ENCODE measurements at places on chromosomes 5 and 9.

DNA sequence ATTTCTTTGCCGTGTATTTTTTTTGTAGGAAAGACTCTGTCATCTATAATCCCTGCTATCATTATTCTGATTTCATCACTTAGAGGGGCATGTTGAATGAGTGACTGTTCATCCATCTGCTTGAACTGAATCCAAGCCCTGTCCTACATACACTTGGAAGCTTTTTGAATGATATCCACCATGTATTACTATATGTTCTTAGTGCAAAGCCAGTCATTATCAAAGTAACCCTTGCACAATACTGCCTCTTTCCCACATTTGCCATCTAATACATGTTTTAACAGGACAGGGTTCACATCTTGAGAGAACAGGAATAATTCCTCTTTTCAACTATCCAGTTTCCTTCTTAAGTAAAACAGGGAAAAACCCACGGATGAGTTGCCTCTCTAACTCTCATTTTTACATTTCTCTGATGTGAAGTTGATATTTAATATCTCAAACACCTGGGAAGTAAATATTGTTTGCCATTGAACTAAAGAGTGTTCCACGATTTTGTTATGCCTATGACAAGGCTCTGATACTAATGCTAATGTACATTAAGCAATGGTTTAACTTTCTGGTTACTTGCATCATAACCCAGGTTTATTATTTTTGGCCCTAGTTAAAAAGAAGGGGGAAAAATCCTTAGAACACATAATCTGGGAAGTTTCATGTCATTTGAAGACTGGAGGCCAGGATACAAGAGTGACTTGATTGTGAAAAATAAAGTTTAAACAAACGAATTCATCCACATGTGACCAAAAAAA is 103.7 kb upstream of the TARS1 start:
- no peak for DNase-seq

GRCh38 chr9:75531588-75531987 is 358.9 kb upstream of the PCSK5 start:
- DNase-seq, result no peak

DNA sequence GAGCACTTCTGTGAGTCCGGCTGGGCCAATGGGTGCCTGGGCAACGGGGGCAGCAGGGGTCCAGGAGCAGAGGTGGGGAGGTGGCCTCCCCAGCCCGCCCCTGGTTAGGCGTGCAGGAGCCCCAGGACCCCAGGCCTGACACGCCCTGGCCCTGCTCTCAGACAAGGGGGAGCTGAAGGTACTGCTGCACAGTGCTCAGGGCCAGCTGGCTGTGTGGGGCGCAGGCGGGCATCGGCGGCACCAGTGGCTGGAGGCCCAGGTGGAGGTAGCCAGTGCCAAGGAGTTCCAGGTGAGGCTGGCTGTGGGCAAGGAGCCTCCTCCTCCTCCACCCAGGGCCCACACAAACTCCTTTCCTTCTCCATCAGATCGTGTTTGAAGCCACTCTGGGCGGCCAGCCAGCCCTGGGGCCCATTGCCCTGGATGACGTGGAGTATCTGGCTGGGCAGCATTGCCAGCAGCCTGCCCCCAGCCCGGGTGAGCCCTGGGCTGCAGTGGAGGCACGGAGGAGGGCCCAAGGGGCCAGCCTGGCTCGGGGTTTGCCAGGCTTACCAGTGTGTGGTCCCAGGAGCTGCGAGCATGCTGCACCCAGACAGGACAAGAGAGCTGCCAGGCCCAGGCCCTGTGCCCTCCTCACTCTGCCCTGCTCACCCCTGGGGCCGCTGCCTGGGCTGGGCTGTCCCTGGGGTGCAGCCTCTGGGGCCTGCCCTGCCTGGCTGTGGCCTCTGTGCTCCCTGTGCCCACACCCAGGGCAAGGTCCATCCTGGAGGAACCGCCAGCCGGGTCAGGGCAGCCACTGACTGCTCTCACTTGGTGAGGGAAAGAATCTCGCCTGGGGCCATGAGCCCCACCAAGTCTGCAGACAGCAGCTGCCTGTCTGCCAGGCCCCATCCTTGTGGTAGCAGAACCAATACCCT is 7.0 kb downstream of the MAMDC4 start:
- DNase-seq, result no peak

DNA sequence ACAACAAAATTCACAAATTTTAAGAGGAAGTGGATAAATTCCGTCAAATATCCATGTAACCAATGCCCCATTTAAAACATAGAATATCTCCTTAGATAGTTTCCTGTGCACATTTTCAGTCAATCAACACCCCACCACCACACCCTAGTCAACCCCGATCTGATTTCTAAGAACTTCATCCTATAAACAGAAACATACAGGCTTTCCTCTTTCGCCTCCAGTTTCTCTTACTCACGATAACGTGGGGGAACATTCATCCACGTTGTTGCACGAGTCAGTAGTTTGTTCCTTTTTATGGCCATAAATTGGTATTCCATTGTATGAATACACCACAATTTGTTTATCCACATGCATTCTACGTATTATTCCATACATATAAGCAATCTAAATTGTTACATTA is 35.6 kb upstream of the TRIO start:
- no peak for DNase-seq

- DNase-seq, result no peak
These were observed 33.2 kb upstream of the TRIM36 start for GRCh38 chr5:115202952-115203351.

GRCh38 chr9:93829271-93830011 is 125.7 kb downstream of the BARX1 start:
- DNase-seq, result no peak

DNA sequence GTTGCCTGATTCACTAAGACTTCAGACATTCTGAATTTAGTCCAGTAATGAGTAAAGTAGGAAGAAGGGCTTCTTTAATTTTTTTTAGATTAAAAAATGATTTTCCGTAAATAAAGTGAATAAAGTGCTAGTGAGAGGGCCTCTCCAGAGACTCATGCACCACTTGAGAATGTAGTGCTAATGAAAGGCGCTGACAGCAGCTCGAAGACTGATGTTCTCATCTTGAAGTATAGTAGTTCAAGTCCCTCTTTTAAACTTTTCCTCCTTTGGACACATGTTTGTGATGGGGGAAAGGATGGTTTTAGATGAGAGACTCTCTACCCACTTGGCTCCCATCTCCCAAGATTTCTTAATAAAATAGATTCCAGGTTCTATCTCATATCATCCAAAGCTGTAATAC is 48.5 kb downstream of the G3BP1 start:
- DNase-seq, result no peak

DNA sequence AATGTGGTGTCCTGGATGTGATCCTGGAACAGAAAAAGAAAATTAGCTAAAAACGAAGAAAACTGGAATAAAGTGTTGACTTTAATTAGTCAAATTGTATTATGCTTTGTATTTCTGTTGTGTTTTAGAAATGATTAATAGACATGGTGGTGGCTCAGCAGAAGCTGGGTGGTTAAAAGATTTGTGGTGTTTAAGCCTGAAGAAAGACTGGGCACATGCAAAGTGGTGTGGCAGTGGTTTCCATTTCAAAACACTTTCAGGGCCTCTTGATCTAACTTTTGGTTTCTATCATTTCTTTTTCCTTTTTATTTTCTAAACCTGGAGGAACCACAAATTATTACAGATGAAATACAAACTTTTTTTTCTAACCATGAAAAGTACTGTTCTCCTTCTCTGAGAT is 44.1 kb downstream of the ADGRV1 start:
- no peak for DNase-seq

GRCh38 chr9:18384066-18384465 is 89.9 kb upstream of the ADAMTSL1 start:
- no peak for DNase-seq

- DNase-seq, result no peak
These were observed 189.5 kb downstream of the TMEM38B start for GRCh38 chr9:105883847-105884246.

GRCh38 chr9:18822850-18823249 is 210.2 kb downstream of the SAXO1 start:
- no peak for DNase-seq

GRCh38 chr5:86625148-86625547 is 7.4 kb downstream of the COX7C start:
- no peak for DNase-seq

DNA sequence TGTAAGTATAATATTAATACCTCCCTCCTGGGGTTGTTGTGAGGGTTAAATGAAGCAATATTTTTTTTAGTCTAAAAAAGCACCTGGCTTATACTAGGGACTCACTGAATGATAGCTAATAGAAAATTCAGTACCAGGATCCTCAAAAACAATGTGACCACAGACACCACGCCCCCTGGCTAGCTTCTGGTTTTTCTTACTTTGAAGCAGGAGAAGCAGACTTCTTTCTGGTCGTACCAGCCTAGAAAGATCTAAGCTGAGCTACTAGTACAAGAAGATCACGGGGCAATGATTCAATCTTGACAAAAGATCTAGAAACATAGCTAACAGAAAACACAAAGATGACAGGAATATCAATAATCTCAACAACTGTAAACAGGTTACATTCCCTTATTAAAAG is 218.5 kb upstream of the SLC30A5 start:
- DNase-seq, result peak; percentile 16

DNA sequence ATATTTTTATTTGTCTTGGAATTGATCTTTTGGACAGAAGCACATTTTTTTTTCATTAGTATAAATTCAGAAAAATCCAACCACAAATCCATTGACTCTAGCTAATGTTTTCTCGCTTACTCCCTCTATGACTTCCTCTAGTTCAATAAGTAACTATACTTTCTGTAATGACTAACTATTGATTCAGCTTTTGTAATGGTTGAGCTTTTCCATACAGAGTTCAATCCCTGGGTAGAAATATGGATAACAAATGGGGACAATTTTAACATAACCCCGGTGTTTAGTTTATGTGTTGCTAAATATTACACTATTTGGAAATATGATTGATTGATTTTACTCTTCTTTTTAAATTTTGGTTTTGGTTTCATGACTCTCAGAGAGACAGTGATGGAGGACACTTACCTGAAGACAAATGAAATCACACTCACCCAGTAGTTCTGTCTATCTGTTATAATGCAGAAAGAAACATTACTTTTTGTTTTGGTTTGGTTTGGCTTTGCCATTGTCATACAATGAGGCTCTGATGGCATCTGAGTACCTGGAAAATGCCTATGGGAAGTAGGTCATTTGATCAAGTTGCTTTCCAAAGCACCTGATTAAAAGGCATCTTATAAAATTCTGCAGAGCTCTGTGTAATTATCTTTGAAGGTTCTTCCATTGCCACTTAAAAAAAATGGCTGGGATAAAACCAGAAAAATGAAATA is 309.7 kb upstream of the MPDZ start:
- no peak for DNase-seq

GRCh38 chr9:121699571-121700164 is 48.2 kb downstream of the DAB2IP start:
- DNase-seq, result no peak

GRCh38 chr9:110334183-110334582 is 3.5 kb downstream of the TXNDC8 start:
- no peak for DNase-seq

- no peak for DNase-seq
These were observed 18.5 kb upstream of the COL15A1 start for GRCh38 chr9:98924946-98925820.

DNA sequence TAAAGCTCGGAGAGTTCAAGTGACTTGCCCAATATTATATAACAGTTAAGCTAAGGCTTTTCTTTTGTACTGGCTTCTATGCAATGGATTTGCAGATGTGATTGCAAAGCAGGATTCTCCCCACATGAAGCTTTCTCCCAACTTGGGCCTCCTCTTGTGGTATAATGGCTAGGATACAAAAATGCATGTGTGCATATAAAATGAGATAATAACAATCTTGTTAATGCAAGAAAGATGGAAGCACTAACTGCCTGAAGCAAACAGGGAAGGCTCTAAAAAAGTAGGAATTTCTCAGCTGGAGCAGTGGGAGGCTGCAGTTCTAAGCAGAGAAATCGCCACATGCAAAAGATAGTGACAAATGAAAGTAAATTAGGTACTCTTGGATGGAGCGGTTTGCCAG is 444.2 kb upstream of the RIOK2 start:
- no peak for DNase-seq

- no peak for DNase-seq
These were observed 43.5 kb downstream of the SARDH start for GRCh38 chr9:133694686-133695085.

DNA sequence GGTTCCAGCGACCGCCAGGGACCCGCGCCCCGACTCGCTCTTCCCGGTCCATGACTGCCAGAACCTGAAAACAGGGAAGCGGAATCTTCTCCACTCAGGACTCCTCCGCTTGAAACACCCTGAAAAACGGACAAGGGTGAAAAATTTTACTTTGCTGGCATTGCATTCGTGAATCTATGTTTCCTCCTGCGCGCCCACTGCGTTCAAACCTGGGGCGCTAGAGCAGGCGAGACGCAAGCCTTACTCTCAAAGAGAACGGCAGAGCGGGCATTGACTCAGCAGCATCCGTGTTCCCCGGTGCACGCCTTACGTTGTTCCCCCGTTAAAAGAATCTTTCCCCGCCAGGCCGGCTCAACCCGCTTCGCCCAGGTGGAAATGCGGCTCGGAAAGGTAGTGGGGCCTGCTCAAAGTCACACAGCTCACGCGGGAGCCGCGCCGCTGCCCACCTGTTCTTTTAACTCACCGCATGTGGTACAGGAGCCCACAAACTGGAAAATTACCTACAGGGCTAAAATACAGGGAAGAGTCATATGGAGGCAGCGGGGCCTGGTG is 999 bp upstream of the DRD1 start:
- DNase-seq, result no peak

DNA sequence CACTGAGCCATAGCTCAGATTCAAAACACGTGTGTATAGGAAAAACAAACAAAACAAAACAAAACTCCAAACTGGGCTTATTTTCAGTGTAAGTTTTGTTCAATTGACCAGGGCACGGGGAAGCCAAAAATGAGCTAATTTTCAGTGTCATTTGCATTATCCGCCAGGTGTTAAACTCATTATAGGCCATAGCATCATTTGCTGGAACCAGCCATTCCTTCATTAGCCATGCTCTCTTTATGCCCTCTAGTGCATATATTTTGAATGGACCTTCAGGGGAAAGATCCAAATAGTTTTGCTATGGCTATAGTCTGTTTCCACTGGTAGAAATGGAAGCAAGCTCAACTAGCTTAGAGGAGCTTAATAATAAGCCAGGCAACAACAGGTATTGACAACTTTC is 1205.2 kb upstream of the DMAC1 start:
- no peak for DNase-seq

DNA sequence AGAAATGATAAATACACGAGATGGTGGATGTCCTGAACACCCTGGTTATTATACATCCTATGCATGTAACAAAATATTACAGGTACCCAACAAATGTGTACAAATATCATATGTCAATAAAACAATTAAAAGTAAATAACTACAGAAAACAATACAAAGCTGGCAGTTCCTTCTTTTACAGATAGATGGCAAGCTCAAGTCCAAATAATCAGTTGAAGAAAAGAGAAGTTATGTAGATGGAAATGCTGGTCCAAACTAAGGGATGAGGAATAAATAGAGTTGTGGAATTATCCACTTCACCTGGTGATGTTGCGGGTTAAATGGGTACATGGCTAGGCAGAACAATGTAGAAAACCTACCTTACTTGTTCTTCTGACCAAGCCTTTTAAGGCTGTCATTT is 79.4 kb downstream of the PALM2AKAP2 start:
- DNase-seq, result no peak

- no peak for DNase-seq
These were observed 89.4 kb downstream of the SH3TC2 start for GRCh38 chr5:148973455-148973854.

GRCh38 chr9:112872019-112872418 is 18.7 kb downstream of the SLC46A2 start:
- DNase-seq, result no peak

All from stimulated activated CD8-positive, alpha-beta memory T cell treated with anti-CD3 and anti-CD28 coated beads, Interleukin-12 subunit alpha, Interleukin-12 subunit beta, amount 100 ng/mL, for 1 hour (primary cell).